Cerebellar cortex (tissue), 1 donor: ENCODE measurements at places on chromosomes 6 and 20.
A peak's percentile ranks its signal among the peaks of the same experiment; 100 is the strongest.

DNA sequence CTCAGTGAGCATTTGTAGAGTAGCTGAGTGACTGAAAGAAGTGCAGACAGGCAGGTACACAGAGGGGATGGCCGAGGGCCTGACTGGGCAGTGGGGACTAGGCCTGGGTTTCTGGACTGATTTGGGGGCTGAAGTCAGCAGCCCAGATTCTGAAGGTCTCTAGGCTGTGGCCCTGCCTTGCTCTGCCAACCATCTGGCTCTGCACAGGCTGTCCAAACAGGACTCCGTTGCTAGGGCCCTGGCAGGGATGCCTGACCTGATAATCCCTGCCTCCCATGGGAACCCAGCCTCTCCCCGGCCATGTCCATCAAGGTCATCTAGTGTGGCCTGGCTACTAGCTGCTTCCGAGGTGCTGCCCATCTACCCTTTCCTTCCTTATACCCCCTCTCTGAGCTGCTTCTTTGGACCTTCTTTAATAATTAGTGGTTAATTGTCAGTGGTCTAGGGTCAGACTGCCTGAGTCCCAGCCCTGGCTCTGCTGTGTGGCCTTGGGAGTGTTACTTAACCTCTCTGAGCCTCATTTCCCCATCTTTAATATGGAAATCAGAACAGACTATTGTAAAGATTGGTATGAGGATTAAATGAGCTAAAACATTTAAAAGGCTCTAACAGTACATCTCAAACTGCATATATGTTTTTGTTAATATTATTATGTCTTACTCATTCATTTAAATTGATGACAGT, 137.9 kb downstream of the VEGFA start:
- no peak for DNase-seq

- no peak for DNase-seq
Observed at GRCh38 chr6:19664878-19665612, 172.1 kb upstream of the ID4 start.

- DNase-seq: no peak
Observed at GRCh38 chr20:44072384-44072783, 114.6 kb downstream of the JPH2 start.

GRCh38 chr6:11429577-11429976, 108.0 kb upstream of the TMEM170B start:
- no peak for DNase-seq

GRCh38 chr6:69284176-69284730, 512.6 kb downstream of the LMBRD1 start:
- no peak for DNase-seq

GRCh38 chr6:43298565-43299337, 691 bp downstream of the SLC22A7 start:
- DNase-seq: no peak

GRCh38 chr6:33724102-33725023, 12.9 kb upstream of the UQCC2 start:
- no peak for DNase-seq

- DNase-seq: no peak
Observed at GRCh38 chr6:69105288-69105687, 470.2 kb downstream of the ADGRB3 start.

- DNase-seq: peak; percentile 95
Observed at GRCh38 chr6:157533048-157533871, 152.3 kb downstream of the ZDHHC14 start.

- DNase-seq: no peak
Observed at GRCh38 chr6:13112921-13113320, 215.4 kb downstream of the TBC1D7 start.

- DNase-seq: no peak
Observed at GRCh38 chr6:24574809-24575208, 71.2 kb downstream of the KIAA0319 start.

- DNase-seq: no peak
Observed at GRCh38 chr6:136624347-136624746, 74.1 kb upstream of the MAP7 start.

DNA sequence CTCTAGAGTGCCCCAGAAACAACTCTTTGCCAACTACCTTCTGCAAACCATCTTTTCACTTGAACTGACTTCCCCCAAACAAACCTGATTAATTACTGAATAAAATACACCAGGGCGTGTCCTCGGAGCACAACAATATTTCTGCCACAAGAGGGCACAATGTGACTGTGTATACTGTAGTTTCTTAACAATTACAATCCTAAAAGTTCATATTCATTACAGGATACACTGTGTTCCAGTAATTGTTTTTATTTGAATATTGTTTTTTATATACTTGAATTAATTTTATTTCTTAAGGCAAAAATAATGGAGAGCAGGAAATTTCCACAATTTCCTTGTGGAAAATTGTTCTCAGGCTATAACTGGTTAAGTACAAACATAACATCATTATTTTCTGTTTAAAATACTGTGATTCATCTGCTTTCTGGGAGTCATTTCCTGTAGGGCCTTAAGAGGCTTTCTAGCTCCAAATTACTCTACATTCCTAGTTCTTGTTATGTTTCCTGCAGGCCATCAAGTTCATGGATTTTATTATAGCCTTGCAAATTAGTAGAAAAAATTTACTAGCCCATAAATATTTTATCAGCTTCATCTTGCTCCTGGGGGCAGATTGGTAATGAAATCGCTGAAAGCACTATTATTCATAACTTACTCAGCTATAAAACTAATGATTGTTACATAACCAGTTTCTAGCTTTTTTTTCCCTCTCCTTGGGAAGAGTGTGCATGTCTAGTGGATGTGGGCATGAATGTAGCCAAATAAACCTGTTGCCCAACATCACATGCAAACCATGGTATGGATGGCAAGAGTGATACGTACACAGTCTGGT, 51.9 kb upstream of the SLC22A16 start:
- DNase-seq: peak; percentile 75

DNA sequence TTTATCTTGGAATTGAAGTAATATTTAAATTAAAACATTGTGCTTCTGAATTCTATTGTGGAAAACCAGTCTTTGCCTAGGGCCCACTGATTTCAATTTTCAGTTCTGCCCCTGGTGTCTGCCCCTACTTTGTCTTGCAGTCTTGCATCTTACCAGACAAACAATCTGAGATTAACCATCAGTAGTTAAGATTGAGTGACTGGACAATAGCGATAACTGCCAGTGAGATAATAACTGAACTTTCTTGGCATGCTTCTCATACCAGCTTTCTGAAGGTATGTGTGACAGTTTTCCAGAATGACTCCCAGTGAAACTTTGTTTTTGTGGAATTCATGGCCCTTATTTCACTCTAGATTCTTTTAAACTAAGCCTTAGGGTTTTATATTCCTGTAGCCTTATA, 53.5 kb downstream of the KCNQ5 start:
- no peak for DNase-seq

DNA sequence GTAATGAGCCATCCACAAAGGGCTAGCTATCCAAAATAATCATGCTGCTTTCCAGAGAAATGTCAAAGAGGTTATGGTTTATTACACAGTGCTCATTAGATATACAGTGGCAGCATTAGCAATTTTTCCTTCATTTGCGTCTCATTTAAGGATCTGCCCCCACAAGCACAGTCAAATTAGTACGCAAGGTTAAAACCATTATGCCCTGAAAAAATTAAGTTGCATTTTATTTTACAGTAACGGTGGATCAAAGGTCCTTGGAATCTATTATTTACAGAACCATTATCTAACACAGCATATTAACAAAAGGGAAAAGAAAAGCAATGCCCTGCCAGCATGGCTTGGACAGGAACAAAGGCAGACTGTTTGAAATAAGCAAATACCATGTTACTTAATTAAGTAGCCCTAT, 144.8 kb downstream of the PDSS2 start:
- DNase-seq: no peak

DNA sequence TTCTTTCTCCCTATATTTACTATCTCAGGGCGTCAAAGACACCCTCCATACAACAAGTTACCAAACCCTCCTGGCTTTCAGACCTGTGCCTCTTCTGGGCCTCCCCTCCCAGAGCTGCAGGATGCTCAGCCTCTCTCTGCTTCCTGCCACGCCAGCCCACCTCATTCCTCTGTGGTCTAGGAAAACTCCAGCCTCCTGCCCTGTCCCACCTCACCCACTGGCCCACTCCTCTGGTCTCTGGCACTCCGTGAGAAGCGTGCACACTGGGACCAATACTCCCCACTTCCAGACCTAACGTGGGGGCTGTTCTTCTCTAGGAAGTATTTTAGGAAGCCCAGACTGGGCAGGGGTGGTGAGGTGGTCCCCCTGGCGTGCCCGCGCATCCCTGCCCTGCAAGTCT, 9.7 kb downstream of the AGPAT4 start:
- DNase-seq: no peak

DNA sequence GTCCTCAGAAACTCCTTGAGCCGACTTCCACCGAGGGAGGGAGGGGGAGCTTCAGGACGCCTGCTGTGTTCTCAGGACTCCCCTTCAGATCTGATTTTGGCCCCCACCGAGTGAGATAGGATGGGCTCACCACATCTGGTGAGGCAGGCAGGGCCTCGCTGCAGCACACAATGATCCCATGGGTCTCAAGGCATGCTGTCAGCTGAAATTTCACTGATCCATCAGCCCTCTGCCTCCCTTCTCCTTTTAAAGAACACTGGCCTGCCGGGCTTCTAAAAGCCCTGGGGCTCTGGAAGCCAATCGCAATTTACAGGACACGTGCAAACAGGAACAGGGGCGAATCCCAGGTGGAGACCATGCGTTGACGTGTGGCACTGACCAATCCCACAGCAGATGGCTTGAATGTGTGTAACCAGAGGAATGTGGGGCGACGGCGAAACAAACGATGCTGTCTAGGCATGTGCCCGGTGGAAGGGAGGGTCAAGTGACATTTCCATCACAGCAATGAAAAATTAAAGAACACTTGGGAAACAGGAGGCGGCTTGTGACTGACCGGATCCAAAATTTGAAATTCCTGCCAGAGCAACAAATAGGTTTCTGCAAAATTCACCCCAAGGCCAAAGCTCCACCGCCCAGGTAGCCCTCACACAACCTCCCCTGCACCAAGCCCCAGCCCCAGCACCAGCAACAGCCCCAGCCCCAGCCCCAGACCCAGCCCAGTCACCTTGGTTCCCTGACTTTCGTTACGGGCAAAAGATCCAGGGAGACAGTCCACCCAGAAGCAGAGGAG, 167.1 kb upstream of the ZNF337 start:
- DNase-seq: peak; percentile 67

- no peak for DNase-seq
Observed at GRCh38 chr6:129875610-129876520, 14.8 kb upstream of the TMEM244 start.
